Activated CD8-positive, alpha-beta memory T cell treated with anti-CD3 and anti-CD28 coated beads for 1 hour (primary cell): ENCODE measurements at places on chromosomes 2 and 18.

DNA sequence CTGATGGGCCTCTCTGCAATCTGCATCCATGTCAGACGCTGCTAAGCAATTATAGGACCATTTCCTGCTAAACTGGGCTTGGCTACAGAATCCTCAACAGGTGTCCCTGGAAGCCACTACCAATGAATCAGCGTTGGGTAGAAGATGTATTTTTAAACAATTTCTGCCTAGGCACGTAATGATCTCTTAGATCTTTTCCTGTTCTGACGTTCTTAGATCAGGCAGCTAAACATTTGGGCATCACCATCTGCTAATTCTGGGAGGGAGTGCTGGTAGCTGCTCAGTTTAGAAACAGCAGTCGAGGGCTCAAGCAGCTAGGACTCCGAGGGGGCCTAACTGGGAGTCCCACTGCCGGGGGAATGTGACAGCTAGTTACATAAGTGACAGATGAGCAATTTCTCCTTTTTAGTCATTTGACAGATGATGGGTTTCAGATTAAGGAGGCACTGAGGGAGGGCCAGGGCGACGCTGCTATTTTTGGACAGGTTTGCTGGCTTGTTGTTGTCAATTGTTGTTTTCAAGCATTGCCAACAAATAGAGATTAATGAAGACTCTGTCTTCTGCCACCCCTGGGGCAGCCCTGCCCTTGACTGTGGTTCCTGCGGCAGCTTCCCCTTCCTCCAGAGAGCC lies 92.7 kb downstream of the MRO start:
- DNase-seq = no peak

DNA sequence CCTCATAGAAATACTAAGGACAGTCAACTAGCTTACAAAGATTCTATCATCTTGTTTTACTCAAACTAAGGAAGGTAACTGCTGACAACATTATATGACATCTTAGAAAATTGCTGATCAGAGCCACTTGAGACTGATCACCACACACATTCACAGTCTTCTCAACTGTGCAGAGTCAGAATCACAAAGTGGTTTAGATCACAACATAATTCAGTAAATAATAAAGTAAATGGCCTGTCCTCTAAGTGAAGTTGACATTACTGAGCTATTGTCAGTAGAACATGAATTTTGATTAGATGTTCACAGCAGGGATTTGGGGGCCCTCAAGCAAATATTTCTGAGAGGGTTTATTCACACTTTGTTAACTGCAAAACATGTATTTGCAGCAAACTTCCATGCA lies 28.5 kb downstream of the NOL4 start:
- DNase-seq = no peak

DNA sequence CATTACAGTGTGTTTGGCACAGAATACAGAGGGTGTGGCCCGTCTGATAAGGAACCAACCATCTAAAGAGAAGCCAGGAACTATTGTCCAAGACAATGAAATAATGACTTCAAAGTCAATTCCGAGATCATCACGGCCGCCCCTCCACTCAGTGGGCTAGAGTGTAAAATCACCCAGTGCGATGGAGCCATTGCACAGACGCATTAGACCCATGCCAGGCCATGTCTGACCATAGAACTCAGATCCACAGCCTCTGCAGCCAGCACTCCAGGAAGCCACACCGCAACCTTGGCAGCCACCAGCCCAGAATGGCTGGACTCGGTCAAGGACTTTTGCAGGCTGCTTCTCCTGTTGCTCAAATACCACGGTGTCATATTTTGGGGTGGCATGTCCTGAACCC lies 835.7 kb downstream of the DCDC2C start:
- DNase-seq = no peak

- DNase-seq = no peak
Observed at GRCh38 chr2:215396595-215397313, 39.1 kb downstream of the FN1 start.

DNA sequence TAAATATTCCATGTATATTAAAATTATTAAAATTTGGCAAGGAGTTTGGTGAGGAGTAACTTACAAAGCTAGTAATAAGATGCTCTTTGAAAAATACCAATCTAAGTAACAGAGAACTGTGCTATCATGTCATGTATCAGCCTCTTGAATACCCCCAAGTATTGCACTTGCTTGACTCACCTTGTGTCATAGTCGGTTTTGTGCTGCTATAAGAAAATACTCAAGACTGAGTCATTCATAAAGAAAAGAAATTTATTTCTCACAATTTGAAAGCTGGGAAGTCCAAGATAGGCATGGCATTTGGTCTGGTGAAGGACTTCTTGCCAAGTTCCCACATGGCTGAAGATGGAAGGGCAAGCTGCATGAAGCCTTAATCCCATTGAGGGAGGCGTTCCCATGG lies 179.2 kb downstream of the MEMO1 start:
- DNase-seq = no peak
